ENCODE measurements at places on chromosomes 3 and 15.

- DNase-seq = no peak
Measured at GRCh38 chr3:140845882-140846281, 95.8 kb upstream of the SLC25A36 start.

- DNase-seq = no peak
Measured at GRCh38 chr3:38459499-38460048, 5.9 kb downstream of the ACVR2B start.

DNA sequence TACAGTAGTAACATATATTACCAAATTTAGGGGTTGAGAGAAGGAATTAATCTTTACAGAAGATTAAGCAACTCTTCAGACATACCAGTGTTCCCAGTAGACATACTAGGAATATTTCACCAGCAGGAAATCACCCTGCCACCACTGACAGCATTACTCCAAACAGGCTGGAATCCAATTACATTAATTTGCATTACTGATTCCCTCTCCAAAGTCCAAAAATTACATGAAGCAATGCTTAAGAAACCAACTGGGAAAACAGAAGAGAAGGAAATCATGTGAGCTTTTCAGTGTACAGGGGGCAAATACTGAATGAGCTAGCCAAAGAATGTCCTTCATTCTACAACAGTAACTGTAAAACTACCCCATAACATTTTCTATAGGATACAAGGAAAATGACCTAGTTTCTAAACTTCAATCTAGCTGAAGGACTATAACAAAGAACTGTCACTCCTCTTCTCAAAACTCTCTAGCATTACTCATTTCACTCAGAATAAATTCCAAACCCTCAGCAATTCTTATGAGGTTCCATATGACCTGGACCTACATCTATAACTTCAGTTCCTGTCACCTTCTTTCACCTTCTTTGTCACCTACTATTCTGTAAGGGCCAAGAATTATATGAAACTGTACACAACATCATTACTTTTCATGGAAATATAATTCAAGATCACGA lies 72.7 kb downstream of the INO80 start:
- no peak for DNase-seq

DNA sequence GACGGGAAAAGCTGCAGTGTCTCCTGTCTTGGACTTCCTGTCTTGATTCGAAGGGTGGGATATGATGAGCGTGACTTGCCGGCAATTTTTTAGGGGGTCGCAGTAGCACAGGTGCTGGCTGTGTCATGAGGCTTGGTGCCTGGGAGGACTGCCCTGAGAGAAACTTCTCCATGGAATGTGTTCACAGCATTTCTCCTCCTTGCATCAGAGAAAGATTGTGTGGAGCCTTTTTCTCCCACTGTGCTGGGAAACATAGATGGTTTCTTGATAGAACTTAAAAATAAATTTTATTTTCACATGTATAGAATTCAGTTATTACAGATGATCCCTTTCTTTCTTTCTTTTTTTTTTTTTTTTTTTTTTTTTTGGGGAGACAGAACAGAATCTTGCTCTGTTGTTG lies 121.4 kb downstream of the KLHL25 start:
- no peak for DNase-seq

- DNase-seq = no peak
Measured at GRCh38 chr15:100276506-100276905, 65.3 kb downstream of the ADAMTS17 start.

All from activated effector memory CD4-positive, alpha-beta T cell treated with Interleukin-2 at 50 U/mL for 16 hours (primary cell).